HS-5 (cell line): ENCODE measurements at places on chromosomes 3 and 15.

- no peak for DNase-seq
Observed at GRCh38 chr3:50950591-50950990, 275.9 kb downstream of the DOCK3 start.

DNA sequence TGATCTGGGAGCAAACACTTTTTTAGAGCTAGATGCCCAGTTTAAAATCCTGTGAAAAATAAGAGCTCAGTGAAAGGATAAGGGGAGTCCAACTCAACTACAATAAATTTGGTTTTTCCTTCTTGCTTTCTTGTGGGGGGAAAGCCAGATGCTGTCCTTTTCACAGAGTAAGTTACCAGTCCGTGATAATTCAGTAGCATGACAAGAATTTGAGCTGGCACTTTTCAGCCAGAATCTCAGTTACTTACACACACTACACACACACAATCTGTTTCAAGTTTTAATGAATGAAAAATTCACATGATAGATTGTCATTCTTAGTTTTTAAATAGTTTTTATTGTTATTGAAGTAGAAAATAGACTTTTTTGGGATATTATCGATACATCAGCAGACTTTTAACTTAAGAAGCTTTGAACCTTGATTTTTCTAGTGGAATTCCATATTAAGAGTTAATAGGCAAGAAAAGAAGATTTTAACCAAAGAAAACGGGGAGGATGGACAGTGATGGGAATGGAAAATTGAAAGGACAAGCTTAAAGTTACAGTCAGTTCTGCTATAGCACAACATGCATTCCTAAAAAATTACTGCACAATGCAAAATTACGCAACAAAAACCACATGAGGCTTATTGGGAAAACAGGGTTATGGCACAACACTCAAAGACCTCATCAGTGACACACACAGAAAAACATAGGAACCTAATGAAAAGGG, 47.0 kb downstream of the PSMD6 start:
- DNase-seq = peak; percentile 89

- no peak for DNase-seq
Observed at GRCh38 chr3:94076055-94076454, 13.2 kb downstream of the NSUN3 start.

- DNase-seq = no peak
Observed at GRCh38 chr3:54003136-54003535, 111.5 kb upstream of the SELENOK start.

- no peak for DNase-seq
Observed at GRCh38 chr3:10238345-10239183, 9.7 kb upstream of the TATDN2 start.

- peak; percentile 76 for DNase-seq
Observed at GRCh38 chr3:159711560-159712333, 276.9 kb upstream of the IL12A start.
